ENCODE measurements at places on chromosomes 5 and 9. TPM values are rescaled to one million over a fixed set of nuclear protein-coding genes. Genes with fewer than 3 reads are reported as not detected.

- H3K27ac ChIP-seq: no peak overlapping the region
- peaks cover 35% of the 10 kb centered on the region for H3K4me1 ChIP-seq
- H3K27me3 ChIP-seq: peaks cover 9% of the 10 kb centered on the region
- DNase-seq: no peak
- no peaks in the 10 kb centered on the region for H3K36me3 ChIP-seq
These were observed 3.7 kb upstream of the GTF3C5 start for GRCh38 chr9:133027134-133027533.

GRCh38 chr5:3680821-3681220 is 85.2 kb downstream of the IRX1 start:
- no peak for DNase-seq
- H3K27ac ChIP-seq: no peak overlapping the region

GRCh38 chr9:10366171-10366779 is 246.5 kb downstream of the PTPRD start:
- H3K27me3 ChIP-seq: no peaks in the 10 kb centered on the region
- H3K27ac ChIP-seq: no peak overlapping the region

DNA sequence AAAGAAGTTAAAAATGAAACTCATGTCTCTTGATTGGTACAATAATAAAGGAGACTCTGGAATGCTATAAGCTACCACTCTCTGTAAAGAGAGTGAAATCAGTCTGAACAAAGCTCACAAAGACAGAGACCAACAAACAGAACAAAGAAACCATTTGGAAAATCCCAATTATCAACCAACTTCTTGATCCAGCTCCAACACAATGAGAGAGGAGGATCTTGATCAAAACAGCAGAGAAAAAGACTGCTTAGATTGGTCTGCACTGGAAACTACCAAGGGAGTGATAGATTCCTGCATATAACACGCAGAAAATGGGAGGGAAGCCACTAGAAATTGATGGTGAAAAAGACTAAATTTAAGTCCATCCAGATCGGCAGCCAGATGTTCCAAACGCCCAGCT is 23.1 kb upstream of the RNF38 start:
- H3K27ac ChIP-seq: no peak overlapping the region
- peaks cover 5% of the 10 kb centered on the region for H3K4me1 ChIP-seq
- DNase-seq: no peak
- no peak overlapping the region for H3K4me3 ChIP-seq
- H3K36me3 ChIP-seq: peaks cover 25% of the 10 kb centered on the region

- H3K4me3 ChIP-seq: no peak overlapping the region
- no peak overlapping the region for H3K27ac ChIP-seq
- H3K4me1 ChIP-seq: no peaks in the 10 kb centered on the region
- peaks cover 23% of the 10 kb centered on the region for H3K36me3 ChIP-seq
These were observed 82.2 kb downstream of the IPO11 start for GRCh38 chr5:62494772-62495171.

- H3K27me3 ChIP-seq: no peaks in the 10 kb centered on the region
- H3K4me3 ChIP-seq: no peak overlapping the region
- no peak overlapping the region for H3K27ac ChIP-seq
- no peak for DNase-seq
These were observed 82.2 kb downstream of the NRG2 start for GRCh38 chr5:139960723-139961383.

DNA sequence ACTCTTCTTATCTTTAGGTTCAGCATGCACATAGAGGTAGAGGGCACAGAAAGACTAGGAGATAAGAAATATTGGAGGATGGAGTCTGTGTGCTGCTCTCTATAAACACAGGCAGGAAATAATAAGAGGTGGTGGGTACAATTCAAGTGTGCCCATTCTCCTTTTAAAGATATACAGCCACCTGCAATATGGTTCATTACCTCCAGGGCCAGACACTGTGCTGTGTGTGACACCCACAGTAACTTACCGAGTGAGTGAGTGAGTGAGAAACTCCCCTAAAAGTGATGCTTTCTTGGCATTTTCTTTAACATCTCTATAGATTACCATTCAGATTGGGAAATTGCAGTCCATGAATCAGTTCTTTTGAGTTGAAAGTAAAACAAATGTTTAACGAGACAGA is 311.8 kb upstream of the KCNN2 start:
- H3K27me3 ChIP-seq: peaks cover 8% of the 10 kb centered on the region
- no peaks in the 10 kb centered on the region for H3K36me3 ChIP-seq
- no peak overlapping the region for H3K4me3 ChIP-seq
- no peak overlapping the region for H3K27ac ChIP-seq
- DNase-seq: no peak

DNA sequence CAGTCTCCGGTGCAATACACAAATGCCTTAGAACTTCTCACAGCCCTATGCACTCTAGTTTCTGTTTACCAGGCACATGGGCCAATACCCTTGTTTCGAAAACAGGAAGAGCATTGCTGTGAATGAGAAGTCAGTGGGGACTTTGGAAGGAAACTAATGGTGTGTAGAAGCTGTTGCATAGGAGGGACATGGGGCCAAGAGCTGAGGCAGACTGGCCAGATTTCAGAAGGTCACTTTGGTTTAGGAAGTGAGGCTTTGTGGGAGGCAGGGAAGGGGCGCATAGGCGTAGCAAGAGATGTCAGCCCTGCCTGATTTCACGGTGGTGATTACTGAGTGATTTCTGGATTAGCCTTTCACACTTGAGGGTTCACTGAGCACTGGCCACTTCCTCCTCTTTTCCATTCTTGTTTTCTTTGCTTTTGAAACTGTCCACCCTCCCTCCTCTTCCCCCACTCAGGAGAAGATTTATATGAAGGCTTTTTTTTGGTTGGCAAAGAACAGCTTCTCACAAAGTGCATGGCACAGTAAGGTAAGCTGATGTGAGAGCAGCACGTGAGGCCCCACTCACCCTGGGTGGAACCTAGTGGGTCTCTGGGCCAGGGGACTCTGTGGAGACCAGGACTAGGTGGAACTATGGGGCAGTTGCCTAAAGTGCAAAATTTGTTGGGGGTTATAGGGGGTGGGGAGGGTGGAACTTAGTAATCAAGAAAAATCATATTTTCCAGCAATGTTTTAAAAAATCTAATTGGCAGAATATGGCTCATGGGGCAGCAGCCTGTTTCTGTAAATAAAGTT is 6.1 kb upstream of the TMEM252 start:
- no peak overlapping the region for H3K27ac ChIP-seq
- no peaks in the 10 kb centered on the region for H3K36me3 ChIP-seq
- no peak for DNase-seq

DNA sequence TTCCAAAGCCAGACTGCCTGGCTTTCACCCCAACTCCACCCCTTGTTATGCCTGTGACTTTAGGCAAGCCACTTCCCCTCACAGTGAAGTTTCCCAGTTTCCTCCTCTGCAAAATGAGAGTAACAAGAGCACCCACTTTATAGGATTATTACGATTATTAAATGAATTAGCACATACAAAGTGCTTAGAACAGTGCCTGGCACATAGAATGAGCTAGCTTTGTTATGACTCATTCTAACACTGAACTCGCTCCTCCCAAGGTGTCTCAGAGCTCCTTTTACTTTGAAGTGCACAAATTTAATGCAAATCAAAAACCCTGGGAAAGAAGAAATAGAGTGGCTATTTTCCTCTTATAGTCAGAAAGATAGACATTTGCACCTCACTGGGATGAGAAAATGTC is 34.3 kb downstream of the DNAH5 start:
- no peak for DNase-seq
- no peaks in the 10 kb centered on the region for H3K36me3 ChIP-seq

DNA sequence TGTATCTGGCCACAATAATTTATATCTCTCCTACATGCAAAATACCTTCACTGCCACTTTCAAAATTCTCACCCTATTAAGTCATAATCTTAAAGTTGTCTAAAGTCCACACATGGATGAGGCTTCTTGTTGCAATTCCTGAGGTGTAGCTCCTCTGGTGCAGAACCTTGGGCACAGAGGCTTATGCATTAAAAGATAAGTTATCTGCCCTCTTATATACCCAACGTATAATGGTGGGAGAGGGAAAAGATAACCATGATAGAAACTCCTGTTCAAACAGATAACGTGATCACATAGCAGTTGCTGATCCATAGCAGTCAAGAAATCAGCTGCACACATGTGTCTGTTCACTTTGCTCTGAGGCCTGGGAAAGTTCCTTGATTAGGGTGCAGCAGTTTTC is 1767.0 kb downstream of the MAT2B start:
- H3K4me3 ChIP-seq: no peak overlapping the region
- no peak overlapping the region for H3K27ac ChIP-seq
- DNase-seq: no peak
- H3K27me3 ChIP-seq: no peaks in the 10 kb centered on the region
- H3K4me1 ChIP-seq: no peaks in the 10 kb centered on the region
- H3K36me3 ChIP-seq: no peaks in the 10 kb centered on the region

DNA sequence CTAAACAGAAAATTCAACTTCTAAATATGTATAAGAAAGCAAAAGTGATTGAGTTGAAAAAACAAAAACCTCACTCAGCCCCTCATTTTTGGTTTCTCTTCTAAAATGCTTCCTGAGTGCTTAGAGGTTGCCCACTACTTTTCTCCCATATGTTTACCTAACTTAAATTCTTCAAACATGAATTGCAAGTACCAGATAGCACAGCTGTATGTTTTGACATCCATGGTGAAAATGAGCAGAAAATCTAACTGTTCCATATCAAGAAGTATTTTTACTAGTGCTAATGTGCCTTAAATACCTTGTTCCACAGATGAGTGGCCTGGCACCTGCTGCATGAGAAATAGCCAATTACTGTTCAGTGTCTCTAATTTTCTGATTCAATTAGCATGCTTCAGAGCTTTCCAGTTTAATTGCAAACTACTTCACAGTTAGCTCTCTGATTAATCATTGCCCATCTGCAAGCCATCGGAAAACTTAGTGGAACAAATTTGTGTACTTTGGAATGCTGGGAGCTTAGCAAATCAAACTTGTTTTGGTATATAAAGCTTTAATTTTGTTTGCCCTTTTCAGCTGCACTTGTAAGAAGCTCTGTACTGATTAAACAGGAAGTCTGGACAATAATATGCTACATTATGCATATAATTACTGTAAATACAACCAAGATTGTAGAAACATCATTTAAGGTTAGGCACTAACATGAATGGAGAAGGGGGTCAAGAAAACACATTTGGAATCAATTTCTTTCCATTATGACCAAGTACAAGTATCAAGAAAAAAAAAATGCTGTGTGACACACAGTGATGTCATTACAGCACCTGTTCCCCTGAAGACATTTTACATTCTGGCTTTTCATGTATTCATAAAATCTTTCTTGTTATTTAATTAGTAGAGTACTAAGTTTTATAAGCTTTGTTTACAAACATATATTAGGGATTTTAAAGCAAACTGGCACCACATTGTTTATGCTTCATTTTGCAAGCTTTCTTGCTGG is 65.6 kb downstream of the POU5F2 start:
- no peaks in the 10 kb centered on the region for H3K36me3 ChIP-seq
- no peaks in the 10 kb centered on the region for H3K27me3 ChIP-seq
- no peak for DNase-seq
- no peak overlapping the region for H3K27ac ChIP-seq
- H3K4me3 ChIP-seq: no peak overlapping the region
- H3K4me1 ChIP-seq: no peaks in the 10 kb centered on the region

GRCh38 chr5:111313017-111313724 is 89.0 kb downstream of the CAMK4 start:
- no peak for DNase-seq
- no peak overlapping the region for H3K4me3 ChIP-seq
- H3K27me3 ChIP-seq: no peaks in the 10 kb centered on the region

GRCh38 chr5:5483880-5484598 is 61.6 kb downstream of the ICE1 start:
- no peak for DNase-seq
- H3K27me3 ChIP-seq: no peaks in the 10 kb centered on the region

- peaks cover 6% of the 10 kb centered on the region for H3K4me1 ChIP-seq
- DNase-seq: no peak
- H3K27ac ChIP-seq: no peak overlapping the region
- H3K4me3 ChIP-seq: no peak overlapping the region
- peaks cover 18% of the 10 kb centered on the region for H3K27me3 ChIP-seq
- no peaks in the 10 kb centered on the region for H3K36me3 ChIP-seq
These were observed 21.9 kb downstream of the CD14 start for GRCh38 chr5:140611020-140611521.

GRCh38 chr9:105206821-105207699 is 37.4 kb upstream of the SLC44A1 start:
- H3K4me3 ChIP-seq: no peak overlapping the region
- no peaks in the 10 kb centered on the region for H3K4me1 ChIP-seq

DNA sequence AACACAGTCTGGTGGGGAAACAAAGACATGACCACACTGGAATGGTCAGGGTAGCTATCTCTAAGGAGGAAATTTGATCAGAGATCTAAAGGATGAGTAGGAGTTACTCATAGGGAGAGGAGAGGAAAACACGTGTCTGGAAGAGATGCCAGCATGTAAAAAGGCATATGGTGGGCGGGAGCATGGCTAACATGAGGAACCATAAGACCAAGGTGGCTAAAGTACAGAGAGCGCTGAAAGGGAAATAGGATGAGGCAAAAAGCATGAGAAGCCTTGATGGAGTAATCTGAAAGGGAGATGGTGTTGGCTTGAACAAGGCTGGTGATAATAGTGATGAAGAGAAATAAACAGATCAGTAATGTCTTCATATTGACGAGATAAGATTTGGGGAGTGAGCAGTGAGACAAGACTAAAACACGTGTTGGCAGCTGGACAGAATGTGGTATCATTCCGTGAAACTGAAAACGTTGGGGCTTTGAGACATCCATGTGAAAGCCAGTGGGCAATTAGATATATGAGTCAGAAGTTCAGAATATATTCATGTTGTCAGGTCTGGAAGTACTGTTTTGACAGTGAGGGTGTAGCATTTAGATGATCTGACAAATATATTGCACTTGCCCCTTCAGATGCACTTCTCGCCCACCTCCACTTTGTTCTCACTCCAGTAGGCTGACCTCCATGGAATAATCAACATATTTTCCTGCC is 209.1 kb upstream of the KCNN2 start:
- H3K4me1 ChIP-seq: no peaks in the 10 kb centered on the region
- H3K36me3 ChIP-seq: no peaks in the 10 kb centered on the region
- no peak overlapping the region for H3K27ac ChIP-seq
- H3K27me3 ChIP-seq: no peaks in the 10 kb centered on the region

GRCh38 chr9:101902051-101902450 is 163.6 kb upstream of the GRIN3A start:
- H3K4me1 ChIP-seq: no peaks in the 10 kb centered on the region
- no peaks in the 10 kb centered on the region for H3K36me3 ChIP-seq
- no peak overlapping the region for H3K27ac ChIP-seq
- DNase-seq: no peak

GRCh38 chr5:168228668-168229067 is 62.8 kb upstream of the WWC1 start:
- no peaks in the 10 kb centered on the region for H3K36me3 ChIP-seq
- no peak overlapping the region for H3K4me3 ChIP-seq
- H3K4me1 ChIP-seq: no peaks in the 10 kb centered on the region

Gene CXXC5
- total RNA-seq: 5.1 TPM

Gene SSBP2
- 44.9 TPM for total RNA-seq

Gene TMC1
- total RNA-seq: not detected

Gene SPATA31D4
- total RNA-seq: not detected

Gene MED10
- total RNA-seq: 56.1 TPM

Gene TXN
- total RNA-seq: 47.0 TPM

Gene GNE
- 14.9 TPM for total RNA-seq

Gene INSL6
- total RNA-seq: not detected

Gene ANKRD18B
- 2.1 TPM for total RNA-seq
